ENCODE measurements at places on chromosomes 16 and 17.

DNA sequence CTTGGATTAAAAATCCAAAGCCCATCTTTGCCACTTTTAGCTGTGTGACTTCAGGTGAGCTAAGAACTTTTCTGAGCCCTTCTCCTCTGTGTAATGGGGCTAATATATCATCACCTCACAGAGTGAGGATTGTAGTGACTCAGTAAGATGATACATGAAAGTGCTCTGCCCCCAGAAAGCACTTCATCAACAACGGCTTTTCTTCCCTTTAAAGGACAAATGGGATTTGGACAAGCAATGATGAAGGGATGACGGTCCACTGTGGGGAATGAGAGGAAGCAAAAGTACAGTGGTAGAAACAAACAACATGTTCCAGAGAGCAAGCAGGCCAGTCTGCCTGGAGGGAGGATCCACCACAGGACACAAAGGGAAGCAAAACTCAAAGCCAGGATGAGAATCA, 14.3 kb upstream of the TMED6 start:
- DNase-seq, result no peak

- DNase-seq, result no peak
These were observed 4.3 kb downstream of the KRT19 start for GRCh38 chr17:41523787-41524186.

DNA sequence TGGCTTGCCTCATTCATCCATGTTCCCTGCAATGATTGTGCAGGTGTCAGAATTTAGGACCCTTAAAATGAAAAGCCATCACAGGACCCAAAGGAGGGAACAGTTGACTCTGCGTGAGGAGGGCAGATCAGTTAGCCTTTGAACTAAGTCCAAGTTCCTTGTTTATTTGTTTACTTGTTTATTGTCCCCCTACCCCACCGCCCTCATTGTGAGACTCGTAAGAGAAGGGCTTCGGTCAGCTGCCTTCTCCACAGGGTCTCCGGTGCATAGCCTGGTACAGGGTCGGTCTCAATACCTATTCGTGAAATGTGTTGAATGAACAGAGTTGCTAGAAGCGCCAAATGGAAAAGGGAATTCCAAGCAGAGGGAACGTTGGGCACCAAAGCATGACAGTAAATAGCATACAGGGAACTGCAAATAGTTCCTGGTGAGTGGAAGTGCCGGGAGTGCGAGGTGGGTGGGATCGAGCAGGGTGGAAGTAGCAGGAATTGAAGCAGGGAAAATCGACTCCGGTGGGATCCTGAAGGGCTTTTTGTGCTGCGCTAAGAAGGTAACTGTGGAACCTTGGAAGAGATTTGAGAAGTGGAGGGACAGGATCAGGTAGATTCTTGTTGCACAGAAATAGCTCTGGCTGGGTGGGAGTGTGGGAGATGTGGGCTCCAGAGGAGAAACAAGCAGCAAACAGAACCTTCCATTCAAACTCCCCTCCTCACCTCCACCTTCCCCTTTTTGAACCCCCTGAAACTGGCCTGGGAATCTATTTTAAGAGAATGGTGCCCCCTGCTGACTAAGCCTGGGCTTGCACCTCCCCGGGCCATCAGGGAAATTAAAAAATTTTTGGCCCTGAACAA, 12.7 kb downstream of the SLC35B1 start:
- peak; percentile 70 for DNase-seq

DNA sequence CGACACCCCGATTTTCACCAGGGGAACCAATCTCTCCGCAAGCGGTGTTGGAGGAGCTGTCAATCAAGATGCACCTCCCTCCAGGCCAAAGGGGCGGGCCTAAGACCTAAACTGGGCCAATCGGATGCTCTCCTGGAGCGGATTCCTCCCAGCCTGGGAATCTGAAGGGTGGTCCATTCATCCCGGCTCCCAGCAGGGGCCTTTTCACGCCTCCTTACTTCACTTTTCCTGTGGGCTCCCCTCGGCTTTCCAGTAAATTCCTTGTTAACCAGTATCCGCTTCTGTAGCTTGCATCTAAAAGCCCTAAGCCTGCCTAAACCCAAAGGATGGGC, 17.1 kb downstream of the C16orf74 start:
- DNase-seq, result no peak

GRCh38 chr16:81558077-81558443, 113.5 kb downstream of the CMIP start:
- DNase-seq, result no peak

GRCh38 chr17:32141258-32141657, 1.0 kb upstream of the RHOT1 start:
- no peak for DNase-seq

- DNase-seq, result no peak
These were observed 116.6 kb downstream of the XYLT1 start for GRCh38 chr16:17354141-17354601.

DNA sequence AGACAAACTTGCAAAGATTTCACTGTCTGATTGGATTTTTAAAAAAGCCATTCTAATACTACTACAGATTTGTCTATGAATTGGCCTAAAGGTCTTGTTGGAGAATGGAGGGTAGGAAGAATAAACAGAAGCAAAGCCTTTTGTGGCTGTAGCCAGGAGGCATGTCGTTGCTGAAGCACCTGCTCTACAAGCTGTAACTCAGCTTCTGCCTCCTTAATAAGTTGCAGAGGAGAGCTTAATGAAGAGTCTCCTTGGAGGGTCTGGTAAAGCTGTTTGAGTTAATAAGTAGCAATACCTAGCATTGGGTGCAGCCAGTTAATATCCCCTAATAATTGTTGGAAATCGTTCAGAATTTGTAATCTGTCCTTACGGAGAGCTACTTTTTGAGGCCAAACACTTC, 10.0 kb upstream of the ZNF689 start:
- DNase-seq, result no peak

DNA sequence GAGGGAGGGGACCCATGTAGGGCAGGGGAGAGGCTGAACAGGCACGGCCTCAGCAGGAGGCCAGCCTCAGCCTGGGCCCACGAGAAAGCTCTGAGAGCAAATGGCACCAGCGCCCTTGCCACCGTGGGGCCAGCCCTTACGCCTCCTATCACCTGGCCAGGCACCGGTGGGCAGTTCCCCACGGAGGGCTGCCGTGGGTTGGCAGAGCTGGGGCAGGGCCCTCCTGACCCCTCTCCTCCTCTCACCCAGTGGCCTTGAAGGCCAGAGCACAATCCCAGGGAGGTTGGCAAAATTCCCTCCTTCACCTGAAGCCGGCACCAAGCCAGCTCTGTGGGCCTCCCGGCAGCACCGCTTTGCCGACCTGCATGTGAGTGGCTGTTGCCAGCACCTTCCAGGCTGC, 53.1 kb upstream of the ENPP7 start:
- DNase-seq, result no peak

DNA sequence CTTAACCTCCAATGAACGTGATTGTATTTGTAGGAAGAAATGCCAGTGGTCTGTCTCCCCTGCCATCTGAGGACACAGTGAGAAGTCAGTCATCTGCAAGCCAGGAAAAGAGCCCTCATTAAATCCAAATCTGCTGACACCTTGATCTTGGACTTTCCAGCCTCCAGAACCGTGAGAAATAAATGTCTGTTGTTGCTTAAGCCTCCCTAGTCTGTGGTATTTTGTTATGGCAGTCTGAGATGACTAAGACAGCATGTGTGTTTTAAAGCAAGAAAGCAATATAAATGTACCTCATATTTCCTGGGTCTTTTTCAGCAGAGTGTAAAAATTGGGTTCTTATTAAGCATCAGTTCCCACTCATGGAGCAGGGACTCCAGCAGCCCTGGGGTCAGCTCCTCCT, 177.9 kb upstream of the NLRP1 start:
- no peak for DNase-seq

GRCh38 chr16:11679250-11679649, 11.0 kb downstream of the SNN start:
- DNase-seq, result no peak

DNA sequence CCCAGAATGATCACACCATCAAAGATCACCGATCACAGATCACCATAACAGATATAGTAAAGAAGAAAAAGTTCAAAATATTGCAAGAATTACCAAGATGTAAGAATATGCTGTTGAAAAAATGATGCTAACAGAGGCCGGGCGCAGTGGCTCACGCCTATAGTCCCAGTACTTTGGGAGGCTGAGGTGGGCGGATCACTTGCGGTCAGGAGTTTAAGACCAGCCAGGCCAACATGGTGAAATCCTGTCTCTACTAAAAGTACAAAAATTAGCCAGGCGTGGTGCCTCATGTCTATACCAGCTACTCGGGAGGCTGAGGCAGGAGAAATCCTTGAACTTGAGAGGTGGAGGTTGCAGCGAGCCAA, 53.2 kb downstream of the CPPED1 start:
- DNase-seq, result no peak

DNA sequence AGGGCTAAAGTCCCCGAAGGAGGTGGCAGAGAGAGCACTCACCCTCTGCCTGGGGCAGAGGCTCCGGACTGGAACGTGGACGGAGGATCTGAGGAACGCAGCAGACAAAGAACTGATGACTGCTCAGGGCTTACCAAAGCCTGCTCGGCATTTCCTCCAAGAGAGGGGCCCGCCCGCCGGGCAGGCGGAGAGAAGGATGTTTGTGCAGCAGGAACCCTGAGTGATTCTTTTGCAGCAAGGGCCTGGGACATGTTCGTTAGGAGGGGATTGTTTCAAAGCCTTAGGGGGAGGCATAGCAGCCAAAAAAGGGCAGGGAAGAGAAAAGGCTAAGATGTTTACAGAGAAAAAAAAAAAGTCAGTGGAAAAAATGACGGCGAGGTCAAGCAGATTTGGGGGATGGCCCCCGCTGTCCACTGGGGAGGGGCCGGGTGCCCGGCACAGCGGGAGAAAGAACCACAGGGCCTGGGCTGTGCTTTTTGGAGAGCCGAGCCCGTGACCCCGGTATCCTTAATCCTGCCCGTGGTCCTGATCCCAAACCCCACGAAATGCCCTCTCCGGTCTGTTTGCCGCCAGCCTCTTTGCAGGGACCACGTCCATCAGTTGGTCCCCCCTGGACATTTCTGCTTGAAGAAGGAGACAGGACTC, 129.3 kb downstream of the NTN1 start:
- no peak for DNase-seq

GRCh38 chr17:65176646-65177409, 39.7 kb downstream of the RGS9 start:
- no peak for DNase-seq

DNA sequence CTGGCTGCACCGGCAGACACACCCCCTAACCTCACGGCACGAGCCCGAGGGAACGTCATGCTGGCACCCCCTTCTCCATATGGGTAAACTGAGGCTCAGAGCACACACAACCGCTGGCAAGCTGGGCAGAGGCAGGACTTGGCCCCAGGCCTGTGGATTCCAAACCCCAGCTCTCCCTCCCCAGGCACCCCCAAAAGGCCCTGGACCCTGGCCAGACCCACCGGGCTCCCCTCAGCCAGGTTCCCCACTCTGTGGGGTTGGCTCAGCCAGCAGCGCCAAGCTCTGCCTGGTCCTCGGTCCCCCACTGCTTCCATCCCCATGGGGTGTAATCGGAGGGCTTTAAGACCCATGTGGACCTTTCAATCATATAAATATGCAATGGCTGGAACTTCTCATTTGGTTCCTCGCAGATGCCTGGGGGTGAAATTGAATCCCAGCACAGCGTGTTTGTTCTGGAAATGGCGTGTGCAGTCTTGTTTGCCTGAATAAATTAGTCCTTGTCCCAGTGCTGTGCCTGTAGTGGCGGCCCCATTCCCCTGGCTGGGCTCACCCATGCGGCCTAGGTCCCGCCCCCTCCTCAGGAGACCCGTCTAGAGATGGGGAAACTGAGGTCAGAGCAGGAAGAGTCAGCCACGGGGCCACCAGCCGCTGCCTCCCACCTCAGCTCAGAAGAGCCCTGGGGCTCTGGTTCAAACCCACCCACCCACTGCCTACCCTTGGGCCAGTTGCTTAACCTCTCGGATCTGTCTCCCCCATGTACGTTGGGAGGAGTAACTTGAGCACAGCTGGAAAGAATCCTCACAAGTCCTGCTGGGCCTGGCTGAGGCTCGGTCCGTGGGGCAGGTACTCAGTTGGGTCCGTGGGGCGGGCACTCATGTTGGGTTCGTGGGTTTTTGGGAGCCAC, 57.3 kb downstream of the ZFPM1 start:
- DNase-seq, result no peak

GRCh38 chr16:2954656-2955381, 9.3 kb upstream of the KREMEN2 start:
- DNase-seq, result no peak

- DNase-seq, result peak; percentile 63
These were observed 84.6 kb upstream of the GRIN2A start for GRCh38 chr16:10266809-10267208.

DNA sequence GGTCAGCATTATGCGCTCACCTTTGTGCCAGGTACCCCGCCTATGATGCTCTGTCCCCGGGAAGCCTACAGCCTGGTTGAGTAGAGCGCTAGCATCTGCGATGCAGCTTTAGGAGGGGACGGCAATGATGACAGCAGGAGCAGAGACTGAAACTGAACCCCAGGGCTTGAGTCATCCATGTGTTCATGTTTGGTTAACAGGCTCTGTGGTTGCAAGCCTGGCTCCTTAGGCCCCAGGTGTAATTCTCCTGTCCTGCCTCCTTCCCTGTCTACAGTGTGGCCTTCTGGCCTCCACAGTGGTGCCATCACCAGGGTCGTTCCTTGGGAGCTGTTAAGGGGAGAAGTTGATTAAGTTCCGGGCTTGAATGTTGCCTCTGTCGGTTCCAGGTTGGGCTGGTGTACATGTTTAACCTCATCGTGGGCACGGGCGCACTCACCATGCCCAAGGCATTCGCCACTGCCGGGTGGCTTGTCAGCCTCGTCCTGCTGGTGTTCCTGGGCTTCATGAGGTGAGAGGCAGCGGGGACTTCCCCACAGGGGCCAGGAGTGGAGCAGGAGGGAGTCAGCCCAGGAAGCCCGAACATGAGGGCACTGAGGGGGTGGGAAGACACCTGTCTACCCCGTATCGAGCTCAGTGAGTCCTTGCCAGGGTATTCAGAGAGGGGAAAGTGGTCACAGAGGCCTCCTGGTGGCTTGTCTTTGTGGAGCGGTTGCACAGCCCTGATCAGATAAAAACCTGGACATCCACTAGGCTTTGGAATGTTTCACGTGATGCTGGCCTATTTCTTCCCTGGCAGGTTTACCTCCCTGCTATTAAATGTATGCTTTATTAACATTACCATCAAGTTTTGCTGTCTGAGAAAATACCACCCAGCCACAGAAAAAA, 9.2 kb upstream of the NAT9 start:
- DNase-seq, result no peak

DNA sequence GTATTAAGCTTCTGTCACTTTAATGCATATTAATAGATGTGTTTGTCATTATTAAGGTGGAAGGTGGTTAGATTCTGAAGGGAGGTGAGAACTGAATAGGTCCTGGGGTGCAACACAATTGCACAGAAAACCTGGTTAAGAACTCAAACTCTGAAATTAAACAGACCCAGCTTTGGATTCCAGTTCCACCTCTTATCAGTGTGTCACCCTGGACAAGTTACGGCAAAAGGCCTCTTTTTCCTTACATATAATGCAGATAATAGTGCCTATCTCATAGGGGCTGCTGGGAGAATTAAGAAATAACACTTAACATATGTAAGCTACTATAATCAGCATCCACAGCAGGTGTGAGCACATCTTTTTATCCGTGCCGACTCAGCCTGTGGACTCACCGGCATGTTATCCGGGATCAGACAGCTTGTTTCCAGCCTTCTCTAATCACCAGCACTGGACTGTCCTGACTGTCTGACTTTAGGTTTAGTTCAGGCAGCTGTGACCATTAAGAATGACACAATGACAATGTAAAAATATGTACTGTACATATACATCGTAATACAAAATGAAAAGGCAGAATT, 31.4 kb downstream of the TEX2 start:
- no peak for DNase-seq
